ENCODE measurements at places on chromosomes 1 and 21.

DNA sequence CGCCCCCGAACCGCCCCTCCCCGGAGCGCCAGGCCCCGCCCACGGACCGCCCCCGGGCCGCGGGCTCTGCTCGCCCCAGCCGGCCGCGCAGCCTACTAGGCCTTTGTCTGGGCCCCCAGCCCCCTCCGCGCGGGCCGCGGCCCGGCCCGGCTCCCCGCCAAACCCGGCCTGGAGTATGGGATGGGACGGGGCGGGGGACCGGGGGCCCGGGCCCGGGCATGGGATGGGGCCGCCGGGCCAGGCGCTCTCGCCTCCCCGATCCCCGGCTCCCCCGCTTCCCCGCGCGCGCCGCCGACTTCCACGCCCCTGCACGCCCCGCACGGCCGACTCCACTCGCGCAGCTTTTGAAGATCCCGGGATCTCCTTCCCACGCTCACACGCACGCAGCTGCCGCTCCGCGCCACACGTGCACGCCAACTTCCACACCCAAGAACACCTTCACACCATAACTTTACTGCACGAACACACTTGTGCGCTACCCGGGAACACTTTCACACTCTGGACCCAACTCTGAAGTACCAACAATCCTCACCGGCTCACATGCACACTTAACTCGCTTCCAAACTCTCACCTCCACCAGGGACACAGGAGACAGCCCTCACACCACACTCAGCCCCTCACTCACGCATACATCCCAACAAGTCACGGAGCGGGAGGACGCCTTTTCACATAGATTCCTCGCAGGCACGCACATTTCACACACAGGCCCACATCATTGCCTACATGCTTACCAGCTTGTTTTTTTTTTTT, 437 bp upstream of the HSPG2 start:
- DNase-seq: no peak

DNA sequence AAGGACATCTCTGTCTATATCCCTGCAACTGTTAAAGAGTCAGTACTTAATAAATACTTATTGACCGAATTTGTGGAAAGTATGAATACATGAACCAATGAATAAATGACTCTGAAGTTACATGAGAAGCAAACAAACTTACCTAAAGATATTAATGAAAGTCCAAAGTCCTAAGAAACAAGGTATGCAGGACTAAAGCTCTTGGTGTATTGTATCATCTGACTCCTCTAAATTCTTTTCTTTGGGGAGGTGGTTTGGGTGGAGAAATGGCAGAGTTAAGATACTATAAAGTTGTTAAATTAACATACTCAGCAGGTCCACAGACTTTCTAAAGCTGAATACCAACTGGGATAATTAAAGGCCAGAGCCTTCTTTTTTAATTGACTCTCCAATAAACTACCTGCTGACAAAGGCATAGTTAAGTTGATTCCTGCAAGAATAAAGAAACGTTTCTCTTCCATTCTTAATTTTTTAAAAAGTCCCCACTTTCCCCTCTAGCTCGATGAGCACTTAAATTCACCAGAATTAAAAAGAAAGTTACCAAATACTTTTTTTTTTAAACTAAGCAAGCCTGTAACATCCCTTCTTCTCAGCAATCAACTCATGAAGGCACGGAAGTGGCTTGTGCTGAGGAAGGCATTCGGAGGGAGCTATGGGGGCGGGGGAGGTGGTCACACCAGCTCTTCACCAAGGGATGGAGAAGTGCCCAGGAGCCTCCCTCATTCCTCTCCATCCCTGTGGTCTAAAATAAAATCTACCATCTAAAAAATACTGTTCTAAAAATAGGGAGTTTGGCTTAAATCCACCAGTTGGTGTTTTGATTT, 61.1 kb downstream of the GADD45A start:
- no peak for DNase-seq

DNA sequence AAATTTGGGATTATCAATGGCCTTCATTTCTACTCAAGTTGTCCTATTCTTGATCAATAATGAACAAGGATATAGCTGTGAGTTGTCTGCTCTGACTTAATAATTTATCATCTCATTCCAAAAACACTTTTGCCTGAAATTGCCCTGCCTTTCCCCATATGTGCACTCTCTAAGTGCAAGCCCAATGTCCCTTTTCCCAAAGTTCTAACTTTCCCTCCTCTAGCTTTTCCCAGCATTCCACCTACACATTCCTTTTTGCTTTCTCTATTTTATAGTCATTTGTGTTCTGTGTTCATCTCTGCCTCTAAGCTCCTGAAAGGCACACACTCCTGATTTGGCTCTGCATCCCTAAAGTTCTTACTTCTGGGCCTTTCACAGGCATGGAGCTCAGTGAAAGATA, 34.7 kb downstream of the SUSD4 start:
- no peak for DNase-seq

- no peak for DNase-seq
Observed at GRCh38 chr1:205454903-205455335, 926 bp downstream of the BLACAT1 start.

- no peak for DNase-seq
Observed at GRCh38 chr1:33500547-33500946, 28.1 kb downstream of the ZSCAN20 start.

DNA sequence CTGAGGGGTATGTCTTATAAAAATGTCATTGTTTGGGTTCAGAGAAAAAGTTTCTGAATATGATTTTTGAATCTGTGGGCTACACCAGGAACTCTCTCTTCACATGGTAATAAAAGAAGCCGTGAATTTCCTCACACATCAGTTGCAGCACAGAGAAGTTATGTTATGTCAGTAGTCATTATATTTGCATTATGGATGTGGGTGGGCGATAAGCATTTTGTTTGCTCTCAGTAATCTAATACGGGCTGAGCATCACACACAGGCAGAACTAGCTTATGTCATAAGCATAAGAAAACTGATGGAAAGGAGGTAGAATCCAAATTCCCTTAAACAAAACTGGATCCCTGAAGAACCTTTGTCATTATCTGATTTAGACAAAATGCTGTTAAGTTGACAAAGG, 70.8 kb downstream of the PRDM2 start:
- DNase-seq: no peak

GRCh38 chr21:20999659-21000058, 1.4 kb downstream of the NCAM2 start:
- no peak for DNase-seq

DNA sequence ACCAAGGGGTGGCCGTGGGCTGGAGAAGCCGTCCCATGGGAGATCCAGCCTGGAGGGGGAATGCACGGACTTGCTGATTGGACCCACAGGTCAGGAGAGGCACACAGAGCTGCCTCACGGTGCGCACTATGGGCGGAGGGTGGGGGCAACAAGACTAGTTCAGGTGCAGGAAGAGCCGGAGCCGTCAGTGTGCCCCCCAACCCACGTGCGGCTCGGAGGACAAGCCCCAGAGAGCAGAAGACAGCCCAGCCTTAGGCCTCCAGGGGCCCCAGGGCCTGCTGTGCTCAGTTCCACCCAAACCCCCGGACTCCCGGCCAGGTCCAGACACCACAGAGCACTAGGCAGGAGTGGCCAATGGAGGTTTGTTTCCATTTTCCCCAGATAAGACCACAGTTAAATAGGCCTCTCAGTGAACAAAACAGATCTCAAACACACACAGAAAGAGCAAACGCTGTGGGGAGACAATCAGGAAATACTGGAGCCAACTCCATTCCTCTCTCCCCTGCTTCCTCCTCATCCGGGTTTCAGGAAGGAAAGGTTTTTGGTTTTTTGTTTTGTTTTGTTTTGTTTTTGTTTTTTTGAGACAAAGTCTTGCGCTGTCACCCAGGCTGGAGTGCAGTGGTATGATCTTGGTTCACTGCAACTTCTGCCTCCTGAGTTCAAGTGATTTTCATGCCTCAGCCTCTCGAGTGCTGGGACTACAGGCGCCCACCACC, 84.2 kb downstream of the ADSS2 start:
- no peak for DNase-seq

DNA sequence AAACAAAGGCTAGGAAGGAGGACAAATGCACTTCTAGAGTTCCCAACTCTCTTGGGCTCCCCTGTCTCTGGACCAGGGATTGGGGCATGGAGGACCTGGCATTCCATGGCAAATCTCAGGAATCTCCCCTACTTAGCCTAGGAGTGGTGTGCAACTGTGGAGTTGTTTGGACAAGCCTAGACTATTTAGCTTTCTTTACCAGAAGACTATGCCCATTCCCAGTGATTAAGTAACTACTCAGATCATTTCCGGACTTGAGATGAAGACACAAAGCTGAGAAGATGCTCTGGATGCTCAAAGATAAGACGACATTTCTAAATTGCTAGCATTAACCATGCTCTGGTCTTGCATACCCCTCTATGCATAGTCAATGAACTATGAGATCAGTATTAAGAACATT, 13.7 kb upstream of the MARK1 start:
- no peak for DNase-seq

- DNase-seq: no peak
Observed at GRCh38 chr1:226610671-226611070, 62.1 kb downstream of the STUM start.

GRCh38 chr1:164562947-164563520, 4.0 kb downstream of the PBX1 start:
- no peak for DNase-seq

- no peak for DNase-seq
Observed at GRCh38 chr21:35227786-35228185, 178.7 kb upstream of the RUNX1 start.

GRCh38 chr1:204791453-204792353, 79.0 kb upstream of the NFASC start:
- DNase-seq: peak; percentile 46

- DNase-seq: no peak
Observed at GRCh38 chr1:208686592-208686991, 442.4 kb upstream of the PLXNA2 start.

DNA sequence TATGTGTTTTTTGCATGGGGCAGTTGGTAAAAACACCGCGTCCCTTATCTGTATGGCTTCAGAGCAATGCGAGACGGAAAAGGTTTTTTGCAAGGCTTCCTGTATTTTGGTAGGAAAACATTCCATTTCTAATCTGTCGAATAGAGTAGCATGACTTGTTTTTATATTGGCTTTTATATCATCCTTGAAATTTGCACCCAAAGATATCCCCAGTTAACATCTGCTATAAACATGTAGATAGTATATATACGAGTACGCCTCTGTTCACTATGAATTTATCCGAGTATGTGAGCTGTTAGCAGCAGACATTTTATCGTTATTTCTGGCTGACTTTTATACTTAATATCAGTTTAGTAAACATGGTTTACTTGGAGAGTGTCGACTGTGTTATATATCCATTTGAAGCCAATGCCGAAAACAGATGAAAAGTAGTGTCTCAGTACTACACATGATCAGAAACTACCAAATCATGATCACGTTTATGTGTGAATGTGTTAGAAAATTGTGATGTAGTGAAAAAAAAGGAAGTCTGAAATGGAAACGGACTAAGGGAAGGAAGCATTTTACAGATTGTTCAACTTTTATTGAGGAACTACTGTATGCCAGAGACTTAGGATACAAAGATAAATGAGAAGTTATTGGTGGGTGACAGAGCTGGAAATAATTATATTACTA, 1.0 kb downstream of the LEPR start:
- DNase-seq: no peak

DNA sequence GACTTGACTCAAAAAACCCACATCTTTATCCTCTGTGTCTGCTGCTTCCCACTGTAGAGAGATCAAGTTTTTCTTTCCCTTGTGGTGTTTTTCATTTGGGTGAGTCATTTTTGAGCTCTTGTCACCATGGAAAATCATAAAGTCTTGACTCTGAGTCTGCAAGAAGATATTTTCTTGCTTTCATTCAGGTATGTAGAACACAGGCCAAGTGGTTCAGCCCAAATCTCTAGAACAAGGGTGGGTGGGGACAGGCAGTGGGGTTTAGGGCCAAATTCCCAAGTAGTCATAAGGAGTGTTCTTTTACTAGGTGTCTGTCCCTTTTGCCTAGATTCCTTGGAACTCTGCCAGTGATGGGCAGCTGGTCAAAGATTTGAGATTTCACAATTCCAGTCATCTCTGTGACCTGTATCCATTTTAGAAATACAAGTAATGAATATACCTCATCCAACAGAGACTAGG, 21.5 kb upstream of the ARHGAP29 start:
- DNase-seq: no peak

- no peak for DNase-seq
Observed at GRCh38 chr1:167899253-167899681, 14.7 kb downstream of the ADCY10 start.

DNA sequence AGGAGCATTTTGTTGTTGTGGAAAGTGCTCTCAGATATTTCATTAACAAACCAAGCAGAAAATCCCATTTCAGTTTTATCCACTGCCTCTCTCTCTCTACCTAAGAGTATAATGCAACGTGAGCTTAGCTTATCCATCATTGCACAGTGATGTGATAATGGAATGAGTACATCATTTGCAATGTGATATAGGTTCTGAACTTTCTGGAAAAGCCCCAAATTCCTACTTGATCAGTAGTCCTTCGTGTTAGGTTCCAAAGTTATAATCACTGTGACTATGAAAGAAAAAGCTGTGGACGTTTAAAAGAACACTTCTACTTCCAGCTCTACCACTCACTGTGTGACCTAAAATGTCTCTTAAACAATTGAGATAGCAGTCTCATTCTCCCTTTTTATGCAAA, 76.4 kb upstream of the PRMT6 start:
- DNase-seq: no peak

GRCh38 chr1:173356191-173356762, 120.9 kb upstream of the PRDX6 start:
- DNase-seq: no peak

- no peak for DNase-seq
Observed at GRCh38 chr1:3711780-3712451, 40.3 kb upstream of the CCDC27 start.

DNA sequence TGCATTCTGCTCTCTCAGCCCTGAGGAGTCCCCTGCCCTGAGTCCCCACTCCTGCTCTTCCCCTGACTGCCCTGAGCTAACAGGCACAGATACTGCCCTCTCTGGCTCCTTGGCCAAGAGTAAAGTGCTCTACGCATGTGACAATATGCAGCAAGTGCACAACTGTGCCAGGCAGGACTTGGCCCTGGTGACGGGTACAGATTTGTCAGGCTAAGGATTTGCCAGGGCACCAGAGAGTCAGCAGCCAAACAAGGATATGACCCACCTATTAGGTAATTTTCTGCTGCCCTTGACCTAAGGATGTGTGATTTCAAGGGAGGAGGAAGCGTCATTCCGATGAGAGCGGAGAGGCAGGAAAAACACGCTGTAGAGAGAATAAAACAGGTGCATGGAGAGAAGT, 339.0 kb downstream of the PTPRU start:
- no peak for DNase-seq

- no peak for DNase-seq
Observed at GRCh38 chr21:28437061-28437460, 555.6 kb downstream of the LTN1 start.

DNA sequence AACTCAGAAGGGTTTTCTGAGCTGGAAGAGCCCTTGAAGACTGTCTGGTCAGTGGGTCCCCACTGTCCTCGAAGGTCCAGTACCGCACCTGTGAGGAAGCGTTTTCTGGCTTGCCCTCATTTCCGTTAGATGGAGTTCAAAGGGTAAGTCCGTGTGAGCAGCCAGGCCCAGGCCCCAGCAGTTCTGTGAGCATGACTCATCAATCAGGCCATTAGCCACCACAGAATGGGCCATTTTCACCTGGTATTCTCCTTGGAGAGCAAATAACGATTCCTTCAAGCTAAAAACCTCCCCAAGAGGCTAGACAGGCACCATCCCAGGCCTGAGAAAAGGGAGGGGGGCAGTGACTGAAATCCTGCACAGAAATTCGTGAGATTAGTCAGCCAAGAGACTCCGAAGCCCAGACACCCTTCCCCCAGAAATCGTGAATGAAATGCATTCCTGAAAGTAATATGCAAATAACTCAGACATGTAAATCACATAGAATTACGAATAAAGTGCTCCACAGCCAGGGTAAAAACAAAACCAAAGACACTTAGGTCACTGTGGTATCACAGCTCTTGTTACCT, 66.0 kb downstream of the BCAR3 start:
- no peak for DNase-seq
